ENCODE measurements at places on chromosomes 1 and 21.

DNA sequence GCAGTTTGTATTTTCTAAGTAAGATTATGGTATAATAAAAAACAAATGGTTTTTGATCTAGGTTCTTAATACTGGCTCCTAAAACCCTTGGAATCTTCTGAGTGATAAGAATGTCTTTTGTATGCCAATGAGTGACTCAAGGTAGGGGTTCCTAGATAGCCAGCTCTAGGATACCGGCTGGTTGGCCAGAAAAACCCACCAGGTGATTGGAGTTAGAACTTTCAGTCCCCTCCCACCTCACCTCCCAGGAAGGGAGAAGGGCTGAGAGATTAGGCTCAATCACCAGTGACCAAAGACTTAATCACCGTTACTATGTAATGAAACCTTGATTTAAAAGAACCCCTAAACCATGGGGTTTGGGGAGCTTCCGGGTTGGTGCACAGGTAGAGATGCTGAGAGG is 8.7 kb upstream of the BRDT start:
- no peak for DNase-seq

GRCh38 chr1:64171246-64171645 is 32.2 kb upstream of the UBE2U start:
- no peak for DNase-seq

- DNase-seq = no peak
Measured at GRCh38 chr21:15204140-15204969, 139.6 kb upstream of the NRIP1 start.

- DNase-seq = no peak
Measured at GRCh38 chr21:39363607-39364555, 15.0 kb upstream of the HMGN1 start.

GRCh38 chr1:204114606-204115005 is 37.2 kb downstream of the ETNK2 start:
- DNase-seq = no peak

- no peak for DNase-seq
Measured at GRCh38 chr1:201260236-201260590, 23.1 kb upstream of the PKP1 start.

GRCh38 chr1:35186239-35186638 is 6.7 kb downstream of the SFPQ start:
- DNase-seq = no peak

DNA sequence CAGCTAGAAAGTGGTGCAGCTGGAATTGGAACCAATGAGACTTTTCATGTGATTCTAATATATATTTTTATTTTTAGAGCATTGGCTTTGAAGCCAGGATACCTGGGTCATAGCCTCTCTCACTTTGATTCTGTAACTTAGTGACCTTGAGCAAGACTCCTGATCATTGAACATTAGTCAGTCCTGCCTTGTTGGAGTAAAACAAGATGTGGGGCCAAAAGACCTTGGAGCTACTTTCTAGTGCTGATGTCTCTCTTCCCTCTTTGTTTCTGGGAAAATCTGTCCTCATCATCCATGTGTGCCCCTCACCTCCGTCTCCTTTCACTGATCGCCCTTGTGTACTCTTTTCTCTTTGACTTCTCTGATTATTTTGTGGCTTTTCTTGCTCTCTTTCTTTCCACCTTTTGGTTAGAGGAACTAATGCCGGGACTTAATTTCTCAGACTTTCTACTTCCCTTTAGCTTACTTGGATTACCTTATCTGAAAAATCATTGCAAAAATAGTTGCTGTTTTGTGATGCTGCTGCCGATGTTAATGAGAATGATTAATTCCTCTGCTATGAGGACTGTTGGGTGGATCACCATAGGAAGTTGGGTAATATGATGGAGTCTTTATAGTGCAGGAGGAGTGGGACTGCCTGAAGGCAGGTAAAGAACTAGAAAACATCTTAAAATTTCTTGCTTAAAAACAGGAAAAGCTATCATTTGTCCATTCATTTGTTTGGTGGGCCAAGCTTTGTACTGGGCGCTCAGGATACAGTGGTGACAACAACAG is 72.0 kb downstream of the NOS1AP start:
- no peak for DNase-seq

- no peak for DNase-seq
Measured at GRCh38 chr1:45272913-45273371, 53.8 kb upstream of the HPDL start.

GRCh38 chr1:41891199-41891896 is 27.4 kb downstream of the HIVEP3 start:
- DNase-seq = no peak

DNA sequence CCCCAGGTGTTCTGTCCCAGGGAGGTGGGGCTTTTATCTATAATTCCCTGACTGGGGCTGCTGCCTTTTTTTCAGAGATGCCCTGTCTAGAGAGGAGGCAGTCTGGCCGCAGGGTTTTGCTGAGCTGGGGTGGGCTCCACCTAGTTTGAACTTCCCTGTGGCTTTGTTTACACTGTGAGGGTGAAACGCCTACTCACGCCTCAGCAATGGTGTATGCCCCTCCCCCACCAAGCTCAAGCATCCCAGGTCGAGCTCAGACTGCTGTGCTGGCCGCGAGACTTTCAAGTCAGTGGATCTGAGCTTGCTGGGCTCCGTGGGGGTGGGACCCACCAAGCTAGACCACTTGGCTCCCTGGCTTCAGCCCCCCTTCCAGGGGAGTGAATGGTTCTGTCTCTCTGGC is 124.3 kb downstream of the CENPF start:
- no peak for DNase-seq

GRCh38 chr1:210400043-210400840 is 71.5 kb downstream of the HHAT start:
- no peak for DNase-seq

DNA sequence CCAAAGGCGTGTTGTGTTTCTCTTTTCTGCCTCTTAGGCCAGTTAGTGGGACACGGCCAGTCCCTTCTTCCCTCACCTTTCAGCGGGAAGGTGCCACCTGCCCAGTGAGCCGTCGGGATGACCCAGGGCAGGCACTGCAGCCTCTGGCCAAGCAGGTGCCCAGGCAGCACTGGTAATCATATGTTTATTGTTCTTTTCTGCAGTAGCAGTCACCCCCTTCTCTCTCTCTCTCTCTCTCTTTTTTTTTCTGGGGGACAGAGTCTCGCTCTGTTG is 38.2 kb downstream of the CRYAA start:
- no peak for DNase-seq

DNA sequence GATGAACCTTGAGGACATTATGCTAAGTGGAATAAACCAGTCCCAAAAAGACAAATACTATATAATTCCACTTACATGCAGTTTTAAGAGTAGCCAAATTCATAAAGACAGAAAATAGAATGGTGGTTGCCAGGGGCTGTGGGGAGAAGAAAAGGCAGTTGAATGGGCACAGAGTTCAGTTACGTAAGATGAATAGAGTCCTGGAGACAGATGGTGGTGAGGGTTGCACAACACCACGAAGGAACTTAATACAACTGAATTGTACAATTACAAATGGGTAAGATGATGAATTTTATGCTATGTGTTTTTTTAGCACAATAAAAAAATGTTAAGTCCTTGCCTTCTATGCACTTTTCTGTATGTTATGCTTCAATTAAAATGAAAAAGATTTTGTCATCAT is 66.6 kb downstream of the CD34 start:
- no peak for DNase-seq

DNA sequence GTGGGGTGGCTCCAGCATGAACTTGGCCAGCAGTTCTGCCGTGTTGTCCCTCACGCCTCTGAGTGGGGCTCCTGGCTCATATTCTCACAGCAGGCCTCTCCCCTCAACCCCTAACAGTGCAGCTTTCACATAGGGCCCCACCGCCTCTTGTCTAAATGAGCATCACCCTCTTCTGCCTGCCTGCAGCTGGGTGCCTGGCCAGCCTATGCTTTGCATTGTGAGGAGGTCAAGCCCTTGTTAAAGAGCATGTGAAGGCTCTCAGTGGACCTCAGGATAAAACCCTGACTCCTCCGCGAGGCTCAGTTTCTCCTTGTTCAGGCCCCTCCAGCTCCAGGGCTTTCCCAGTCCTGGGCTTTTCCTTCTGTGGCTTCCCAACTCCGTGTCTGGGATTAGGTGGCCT is 34.8 kb downstream of the CRYAA start:
- no peak for DNase-seq

DNA sequence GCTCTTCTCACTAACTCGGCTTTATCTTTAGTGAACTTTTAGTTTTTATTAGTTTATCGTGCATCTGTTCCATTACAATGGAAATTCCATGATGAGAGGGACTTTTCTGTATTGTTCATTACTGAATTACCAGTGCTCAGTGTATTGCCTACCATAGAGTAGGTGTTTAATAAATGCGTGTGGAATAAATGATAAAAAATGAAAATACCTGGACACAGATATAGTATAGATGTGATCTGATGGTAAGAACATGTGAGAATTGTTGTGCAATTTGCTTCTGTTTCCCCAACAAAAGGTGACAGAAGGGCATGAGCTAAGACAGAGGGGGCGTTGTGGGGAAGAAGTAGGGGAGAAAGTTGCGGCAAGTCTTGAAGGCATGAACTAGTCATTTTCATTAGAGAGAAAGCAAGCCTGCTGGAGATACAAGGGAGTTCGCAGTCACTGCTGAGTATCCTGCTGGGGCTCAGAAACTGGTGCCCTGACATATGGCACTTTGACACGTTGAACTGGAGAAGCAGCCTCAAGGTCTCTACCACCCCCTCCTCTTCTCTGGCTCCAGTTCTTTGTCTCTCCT is 5.6 kb upstream of the COG2 start:
- DNase-seq = no peak

DNA sequence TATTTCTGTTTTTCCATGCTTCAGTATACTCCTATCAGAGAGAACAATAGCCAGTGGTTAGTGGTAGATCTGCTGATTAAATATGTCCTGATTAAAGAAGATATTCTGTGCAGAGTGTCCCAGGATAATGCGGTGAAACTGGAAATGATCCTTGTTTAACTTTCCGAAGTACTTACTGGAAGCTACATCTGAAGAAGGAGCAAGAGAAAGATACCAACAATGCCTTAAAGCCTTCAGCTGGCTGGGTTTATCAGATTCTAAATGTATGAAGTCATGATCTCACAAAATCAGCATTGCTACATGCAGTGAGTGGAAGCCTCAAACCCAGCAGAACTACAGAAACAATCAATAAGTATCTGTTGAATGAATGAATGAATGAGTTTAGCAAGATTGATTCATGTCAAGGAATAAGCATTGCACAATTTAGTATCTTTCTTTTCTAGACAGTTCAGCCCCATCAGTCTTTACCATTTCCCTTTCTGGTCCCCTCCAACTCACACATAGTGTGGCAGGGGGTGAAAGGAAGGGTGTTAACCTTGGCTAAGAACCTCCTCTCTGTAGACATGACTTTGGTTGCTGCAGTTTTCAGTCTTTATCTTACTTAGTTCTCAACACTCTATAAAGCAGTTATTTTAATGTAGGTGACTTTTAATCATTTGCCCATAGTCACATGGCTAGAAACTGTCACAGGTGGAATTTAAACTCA is 24.7 kb upstream of the DNASE2B start:
- no peak for DNase-seq

- DNase-seq = no peak
Measured at GRCh38 chr1:241611063-241611462, 29.1 kb downstream of the CHML start.

DNA sequence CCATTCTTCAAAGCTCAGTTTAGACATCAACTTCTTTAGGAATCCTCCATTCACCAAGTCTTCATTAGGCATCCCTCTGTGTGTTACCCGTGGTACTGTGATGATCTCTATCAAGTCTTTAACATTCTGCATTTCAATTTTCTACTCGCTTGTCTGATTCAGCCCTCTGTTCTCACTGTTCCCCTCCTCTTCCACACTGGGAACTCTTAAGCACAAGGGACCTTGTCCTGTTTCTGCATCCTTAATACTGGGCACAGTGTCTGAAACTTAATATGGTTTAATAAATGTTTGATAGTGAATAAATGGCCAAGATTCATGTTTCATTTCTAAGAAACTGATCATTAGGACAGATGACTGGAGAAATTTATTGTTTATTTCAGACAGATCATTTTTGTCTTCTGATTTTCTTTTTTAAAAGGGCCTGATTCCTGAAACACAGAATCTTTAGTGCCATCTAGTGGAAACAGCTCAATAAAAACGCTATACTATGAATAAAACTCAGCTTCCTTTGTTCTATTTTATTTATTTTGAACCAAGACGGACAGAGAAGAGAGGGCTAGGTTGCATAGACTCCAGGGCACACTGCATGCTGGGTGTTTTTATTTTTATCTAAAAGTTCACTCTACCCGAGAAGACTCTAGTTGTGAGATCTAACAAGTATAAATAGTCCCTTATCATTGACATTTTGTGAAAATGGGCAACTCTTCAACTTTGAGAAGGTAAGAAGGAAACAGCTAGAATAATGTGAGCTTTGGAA is 7.0 kb upstream of the TRIM45 start:
- DNase-seq = peak; percentile 20

GRCh38 chr1:200107004-200107470 is 79.5 kb downstream of the NR5A2 start:
- DNase-seq = no peak

DNA sequence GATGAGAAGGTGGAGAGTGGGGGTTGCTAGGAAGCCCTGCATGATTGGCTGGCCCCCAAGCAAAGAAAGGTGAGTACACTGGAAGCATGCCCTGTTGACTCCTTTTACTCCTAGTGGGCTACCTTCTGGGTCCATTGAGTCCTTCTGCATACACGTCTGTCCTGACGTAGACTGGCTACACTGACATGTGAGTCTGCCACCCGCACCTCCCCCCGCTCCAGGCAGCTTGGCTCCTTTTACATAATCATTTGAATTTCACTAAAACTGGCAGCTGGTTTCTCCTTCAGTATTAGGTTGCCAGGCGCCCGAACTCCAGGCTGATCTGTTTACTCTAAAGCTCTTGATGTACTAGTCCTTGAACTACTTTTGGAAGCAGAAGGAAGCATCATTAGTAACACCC is 8.7 kb downstream of the MRPS21 start:
- DNase-seq = no peak
